ENCODE measurements at places on chromosomes 7 and 10.

GRCh38 chr7:41133690-41134299 is 569.1 kb downstream of the INHBA start:
- DNase-seq = no peak

- DNase-seq = no peak
Measured at GRCh38 chr10:79392020-79392398, 44.7 kb downstream of the PPIF start.

- no peak for DNase-seq
Measured at GRCh38 chr10:13712837-13713581, 126.2 kb downstream of the PRPF18 start.

DNA sequence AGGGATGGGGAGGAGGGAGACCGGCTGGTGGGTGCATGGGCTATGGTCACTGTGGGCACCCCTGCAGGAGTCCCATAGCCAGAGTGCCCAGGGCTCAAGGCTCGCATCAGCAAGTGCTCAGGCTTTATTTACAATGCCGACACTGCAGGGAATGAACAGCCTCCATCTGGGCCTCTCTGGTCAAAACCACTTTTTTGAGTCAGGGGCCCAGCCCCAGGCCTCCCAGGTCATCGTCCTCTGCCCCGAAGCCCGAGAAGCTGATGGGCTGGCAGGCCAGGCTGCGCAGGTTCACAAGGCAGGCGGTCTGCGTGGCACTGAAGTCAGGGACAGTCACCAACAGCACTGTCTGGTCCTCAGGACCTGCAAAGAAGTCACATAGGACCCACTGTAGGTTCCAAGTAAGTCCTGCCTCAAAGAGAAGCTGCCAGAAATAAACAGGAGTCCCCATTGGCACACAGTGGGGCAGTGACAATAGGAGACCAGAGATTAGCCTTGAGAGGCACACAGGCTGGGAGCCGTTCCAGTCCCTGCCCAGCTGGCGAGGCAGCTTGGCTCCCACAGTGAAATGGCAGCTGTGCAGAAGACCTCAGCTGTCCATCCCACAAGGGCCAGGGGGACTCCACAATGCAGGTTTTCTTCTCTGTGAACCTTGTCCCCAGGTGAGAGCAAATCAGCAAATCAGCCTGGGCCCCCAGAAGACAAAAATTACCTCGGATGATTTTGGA is 8.6 kb downstream of the POLD2 start:
- no peak for DNase-seq

DNA sequence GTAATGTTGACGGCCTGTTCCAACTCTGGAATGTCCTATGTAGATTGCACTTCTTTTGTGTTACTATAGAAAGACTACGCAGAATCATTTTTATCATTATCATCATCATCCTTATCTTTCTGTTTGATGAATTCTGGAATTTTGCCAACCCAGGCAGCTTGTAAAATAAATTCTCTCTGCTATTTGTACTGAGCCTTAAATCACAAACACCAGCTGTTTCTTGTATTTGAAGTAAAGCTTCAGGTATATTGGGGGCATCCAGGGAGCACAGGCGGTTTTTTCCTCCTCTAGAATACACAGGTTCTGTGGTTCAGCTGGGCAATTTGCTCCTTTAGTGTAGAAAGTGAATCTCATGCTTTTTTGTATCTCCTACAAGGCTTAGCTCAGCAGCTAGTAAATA is 14.9 kb upstream of the CPA5 start:
- no peak for DNase-seq

DNA sequence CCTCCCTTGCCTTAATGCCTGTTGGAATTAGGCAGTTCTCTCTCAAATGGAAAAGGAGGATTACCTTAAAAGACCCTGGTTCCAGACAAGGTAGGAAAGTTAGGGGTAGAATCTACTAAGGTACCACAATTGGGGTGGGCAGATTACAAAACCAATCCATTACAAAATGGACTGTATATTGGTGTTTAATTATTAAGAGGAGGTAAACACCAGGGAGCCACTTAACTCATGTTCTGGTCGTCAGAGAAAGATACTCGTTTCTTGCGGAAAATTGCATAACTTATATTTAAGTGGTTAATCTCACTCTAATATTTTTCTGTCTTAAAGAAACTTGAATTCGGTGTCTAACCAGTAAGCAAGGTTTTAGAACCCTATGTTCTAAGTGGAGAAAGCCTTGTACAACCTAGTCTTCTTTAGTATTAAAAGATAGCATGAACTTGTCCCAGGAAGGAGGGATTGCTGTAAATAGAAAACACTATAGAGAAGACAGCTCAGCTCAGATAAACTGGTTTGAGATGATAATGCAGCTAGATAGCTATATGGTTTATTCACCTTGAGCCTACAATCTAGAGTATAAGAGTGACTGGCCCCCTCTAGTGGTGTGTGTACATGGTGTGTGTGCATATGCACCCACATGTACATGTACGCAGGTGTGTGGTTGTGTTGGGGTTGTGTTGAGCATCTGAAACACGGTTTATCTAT is 58.0 kb upstream of the STRIP2 start:
- DNase-seq = no peak

GRCh38 chr7:142146124-142146523 is 34.6 kb downstream of the MGAM2 start:
- no peak for DNase-seq

DNA sequence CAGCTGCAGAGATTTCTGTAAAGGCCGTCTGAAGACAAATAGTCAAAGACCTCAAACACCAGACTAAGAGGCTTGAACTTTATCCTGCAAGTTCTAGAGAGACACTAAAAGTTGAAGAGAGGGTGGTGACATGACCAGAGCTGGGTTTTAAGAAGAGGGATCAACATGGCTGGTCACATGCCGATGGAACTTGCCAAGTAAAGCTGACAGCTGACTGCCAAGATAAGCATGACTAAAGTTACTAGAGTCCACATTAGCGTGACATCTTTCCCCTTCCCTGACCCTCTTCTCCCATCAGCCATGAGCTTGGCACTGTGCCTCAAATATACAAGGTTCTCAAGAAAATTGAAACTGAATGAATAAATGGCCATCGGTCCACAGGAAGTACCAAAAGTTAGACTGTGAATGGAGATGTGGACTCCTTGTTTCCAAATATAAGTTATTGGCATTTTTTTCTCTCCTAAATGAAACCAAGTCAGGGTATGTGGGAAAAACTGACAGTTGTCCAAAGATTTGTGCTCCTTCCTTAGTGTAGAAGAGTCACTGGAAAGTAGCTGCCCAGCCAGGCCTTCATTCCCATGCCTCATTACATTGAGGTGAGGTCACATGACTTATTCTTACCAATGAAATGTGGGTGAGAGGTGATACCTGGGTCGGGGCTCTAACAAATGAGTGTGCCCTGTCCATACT is 24.5 kb downstream of the XPNPEP1 start:
- no peak for DNase-seq

DNA sequence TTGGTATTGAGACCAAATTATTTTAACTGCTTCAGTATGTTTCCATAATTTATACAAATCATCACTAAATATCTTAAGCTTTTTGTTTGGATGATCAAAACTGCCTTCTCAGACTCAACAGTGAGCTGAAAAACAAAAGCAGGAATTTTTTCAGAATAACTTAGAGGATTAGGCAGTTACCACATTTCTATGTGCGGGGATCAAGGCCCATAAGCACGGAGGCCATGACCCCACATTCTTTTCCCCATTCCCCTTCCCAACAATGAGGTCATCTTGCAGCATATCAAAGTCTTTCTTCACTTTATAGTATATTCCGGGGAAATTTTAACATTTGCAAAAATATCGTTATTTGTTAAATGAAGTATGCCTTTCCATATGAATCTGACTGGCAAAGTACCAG is 125.8 kb downstream of the ELMO1 start:
- no peak for DNase-seq

DNA sequence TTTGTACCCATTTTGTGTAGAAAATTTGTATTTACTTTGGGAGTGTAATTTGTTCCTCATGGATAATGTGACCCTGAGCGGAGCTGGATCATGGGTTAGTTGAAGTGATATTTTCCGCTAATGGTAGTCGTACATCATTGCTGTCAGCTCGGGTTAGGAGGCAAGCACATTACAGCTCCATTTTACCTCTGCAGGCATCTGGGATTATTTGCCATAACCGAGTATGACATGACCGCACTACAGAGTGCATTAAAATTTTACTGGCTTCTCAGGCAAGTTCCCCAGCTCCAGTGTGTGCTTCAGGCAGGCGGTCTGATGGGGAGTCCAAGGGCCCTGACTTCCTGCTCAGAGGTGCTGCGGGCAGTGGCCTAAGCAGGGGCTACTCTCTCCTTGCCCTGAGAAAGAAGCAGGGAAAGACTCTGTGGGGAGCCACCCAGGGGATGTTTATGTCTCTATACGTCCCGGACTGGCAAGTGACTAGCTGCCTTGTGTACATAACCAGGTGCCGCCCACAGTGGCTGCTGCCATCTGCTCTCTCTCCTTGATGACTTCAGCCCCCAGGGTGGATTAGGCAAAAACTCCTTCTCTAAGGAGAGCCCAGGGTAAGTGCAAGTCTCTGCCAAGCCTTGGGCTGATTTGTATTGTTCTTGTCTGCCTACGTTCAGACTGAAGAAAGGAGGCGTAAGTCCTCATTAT is 685.3 kb upstream of the GALNT17 start:
- no peak for DNase-seq

- DNase-seq = no peak
Measured at GRCh38 chr7:42222125-42222524, 14.9 kb downstream of the GLI3 start.

DNA sequence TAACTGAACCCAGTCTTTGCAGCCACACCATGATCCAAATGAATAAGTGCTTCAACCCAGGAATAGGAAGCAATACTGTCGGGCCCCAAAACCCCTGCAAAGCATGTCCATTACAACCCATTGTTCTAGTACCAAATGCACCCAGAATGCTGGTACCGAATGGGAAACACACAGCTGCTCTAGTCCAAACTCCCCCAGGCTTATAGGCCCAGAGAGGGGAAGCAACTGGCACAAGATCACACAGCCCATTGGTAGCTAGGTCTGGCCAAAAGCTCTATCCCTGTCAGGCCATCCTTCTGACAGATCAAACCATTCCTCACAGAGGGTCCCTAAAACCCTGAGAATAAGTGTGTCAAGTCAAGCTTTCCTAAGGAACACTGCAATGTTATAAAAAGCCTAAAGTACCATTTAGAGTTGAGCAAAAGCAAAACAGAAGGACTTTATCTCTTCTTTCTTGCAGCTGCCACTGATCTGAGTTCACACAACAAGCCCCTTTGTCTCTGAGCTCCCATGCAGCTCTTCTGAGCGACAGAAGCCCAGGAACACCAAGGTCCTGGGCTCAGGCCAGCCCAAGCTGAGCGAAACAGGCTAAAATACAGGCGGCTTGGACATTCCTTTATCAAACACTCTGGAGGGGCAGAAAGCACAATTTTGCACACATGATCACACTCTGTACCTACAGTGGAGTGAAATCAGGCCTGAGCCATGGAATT is 116.7 kb downstream of the SGMS1 start:
- no peak for DNase-seq

DNA sequence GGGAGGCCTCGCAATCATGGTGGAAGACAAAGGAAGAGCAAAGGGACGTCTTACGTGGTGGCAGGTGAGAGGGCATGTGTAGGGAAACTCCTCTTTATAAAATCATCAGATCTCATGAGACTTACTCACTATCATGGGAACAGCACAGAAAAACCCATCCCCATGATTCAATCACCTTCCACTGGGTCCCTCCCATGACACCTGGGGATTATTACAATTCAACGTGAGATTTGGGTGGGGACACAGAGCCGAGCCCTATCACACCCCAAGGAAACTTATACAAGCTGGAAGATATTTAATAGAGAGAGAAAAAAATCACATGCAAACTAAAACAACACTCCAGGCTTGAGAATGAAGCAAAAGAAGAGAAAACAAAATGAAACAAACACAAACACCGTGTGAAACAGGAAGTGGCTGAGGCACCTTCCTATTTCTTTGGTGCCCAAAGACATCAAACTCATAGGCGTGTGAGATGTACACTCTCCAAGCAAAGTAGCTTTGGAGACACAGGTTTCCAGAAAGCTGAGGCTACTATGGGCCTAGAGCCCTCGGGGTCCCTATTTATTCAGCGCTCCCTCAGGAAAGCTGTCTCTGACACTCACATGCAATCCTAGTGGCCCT is 97.2 kb downstream of the PRKCQ start:
- no peak for DNase-seq

DNA sequence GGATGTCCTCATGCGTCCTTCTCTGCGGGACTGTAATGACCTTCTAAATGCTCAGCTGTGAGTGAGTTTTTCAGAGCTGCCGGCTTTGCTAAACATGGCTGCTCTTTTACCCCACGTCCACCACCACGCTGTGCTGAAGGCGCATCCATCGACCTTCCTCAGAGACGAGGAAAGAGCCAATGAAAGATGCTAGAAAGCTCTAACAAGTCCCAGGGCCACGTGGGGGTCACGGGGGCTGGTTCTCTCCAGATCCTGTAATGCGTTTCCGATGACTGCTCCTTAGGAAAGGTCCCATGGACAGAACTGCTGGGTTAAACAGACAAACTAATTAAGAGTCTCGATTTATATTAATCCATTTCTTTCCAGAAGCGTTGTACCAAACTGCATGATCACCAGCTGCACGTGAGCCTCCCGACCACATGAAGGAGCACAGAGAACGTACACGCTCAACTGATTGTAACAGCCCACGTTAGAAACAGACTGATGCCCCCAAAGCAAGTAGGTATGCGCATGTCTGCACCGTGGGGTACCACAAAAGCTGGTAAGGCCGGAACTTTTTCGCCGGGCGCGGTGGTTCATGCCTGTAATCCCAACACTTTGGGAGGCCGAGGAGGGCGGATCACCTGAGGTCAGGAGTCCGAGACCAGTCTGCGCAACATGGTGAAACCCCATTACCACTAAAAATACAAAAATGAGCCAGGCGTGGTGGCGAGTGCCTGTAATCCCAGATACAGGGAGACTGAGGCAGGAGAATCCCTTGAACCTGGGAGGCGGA is 109.6 kb downstream of the TCERG1L start:
- no peak for DNase-seq

DNA sequence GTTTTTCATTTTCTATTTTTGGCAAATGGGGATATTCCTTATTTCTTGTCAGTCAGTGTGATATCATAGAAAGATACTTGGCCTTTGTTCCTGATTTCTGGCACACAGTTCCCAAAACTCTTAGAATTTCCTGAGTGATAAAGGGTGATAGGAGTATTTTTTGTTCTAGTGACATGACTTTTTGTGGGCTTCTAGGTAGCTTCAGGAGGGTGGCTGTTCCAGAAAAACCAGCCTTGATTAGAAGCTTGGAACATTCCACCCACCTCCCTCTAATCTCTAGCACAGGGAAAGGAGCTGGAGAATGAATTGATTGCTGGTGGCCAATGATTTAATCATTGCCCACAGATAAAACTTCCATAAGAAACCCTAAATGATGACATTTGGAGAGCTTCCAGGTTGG is 17.2 kb upstream of the BPGM start:
- DNase-seq = no peak

GRCh38 chr7:80773787-80774508 is 135.5 kb downstream of the CD36 start:
- no peak for DNase-seq

DNA sequence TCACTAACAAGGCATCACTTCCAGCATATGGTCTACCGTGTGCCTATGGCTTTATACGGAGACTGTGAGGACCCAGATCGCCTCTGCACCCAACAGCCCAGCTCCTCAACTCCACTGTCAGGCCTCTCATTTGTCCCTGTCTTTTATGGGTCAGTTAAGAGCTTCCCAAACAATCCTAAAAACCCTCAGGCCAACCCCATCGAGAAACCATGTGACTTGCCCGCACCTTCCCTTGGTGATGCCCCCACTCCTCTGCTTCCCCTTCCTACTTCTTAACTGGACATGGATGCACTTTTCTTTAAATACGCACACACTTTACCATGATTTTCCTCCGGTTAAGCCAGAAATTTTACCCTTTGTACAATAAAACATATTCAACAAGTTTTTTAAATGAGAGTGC is 46.8 kb downstream of the BAIAP2L1 start:
- no peak for DNase-seq

GRCh38 chr7:618539-619367 is 99.1 kb upstream of the PDGFA start:
- no peak for DNase-seq

Data from iPS DF 6.9 (cell line).